ENCODE measurements at places on chromosomes 16 and 17.
A peak's percentile ranks its signal among the peaks of the same experiment; 100 is the strongest.

DNA sequence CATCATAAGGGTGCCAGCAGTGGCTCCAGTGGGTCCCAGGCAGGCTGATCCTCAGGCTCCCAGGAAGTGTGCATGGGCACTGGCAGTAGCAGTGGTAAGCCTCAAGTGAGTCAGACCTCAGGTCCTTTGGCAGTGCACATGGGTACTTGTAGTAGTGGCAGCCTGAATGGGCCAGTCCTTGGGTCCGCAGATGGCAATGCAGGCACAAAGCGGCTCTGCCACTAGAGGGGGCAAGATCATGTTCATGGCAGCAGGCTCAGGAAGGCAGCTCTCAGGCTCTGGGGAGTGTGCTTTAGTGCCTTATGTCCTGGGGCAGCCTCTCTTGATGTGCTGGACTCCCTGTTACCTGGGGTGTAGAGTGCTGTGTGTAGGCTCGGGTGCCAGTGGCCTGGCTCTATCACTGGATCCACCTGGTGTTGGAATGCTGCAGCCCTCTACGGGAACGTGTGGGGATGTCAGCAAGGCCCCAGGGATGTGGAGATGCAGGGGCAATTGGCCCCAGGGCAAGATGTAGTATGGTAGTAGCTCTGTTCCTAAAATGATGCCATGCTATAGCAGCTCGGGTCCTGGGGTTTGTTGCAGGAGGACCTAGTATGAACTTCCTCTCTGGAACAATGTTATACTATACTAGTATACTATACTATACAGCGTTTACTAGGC, 11.0 kb downstream of the ACSM3 start:
- peak; percentile 57 for DNase-seq

DNA sequence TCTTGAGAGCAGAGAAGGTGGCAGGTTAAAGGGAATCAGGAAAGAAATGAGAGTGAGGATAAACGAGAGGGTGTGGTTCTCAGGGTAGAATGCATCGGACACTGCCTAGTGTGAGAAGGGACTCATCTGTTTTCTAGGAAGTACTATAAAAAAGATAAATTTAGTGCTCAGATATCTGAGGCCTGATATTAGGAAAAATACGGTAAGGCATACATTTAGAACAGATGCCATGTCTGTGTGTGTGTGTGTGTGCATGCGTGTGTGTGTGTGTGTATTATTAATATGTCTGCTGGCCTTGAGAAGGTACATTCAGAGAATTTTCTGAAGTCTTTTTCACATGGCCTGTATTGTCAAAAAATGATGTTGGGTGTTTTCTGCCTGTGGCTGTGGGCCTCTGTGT, 414.8 kb downstream of the MAF start:
- DNase-seq: no peak

GRCh38 chr16:85246473-85246872, 134.2 kb upstream of the CIBAR2 start:
- no peak for DNase-seq

GRCh38 chr17:1473841-1474240, 17.8 kb upstream of the CRK start:
- DNase-seq: peak; percentile 38

DNA sequence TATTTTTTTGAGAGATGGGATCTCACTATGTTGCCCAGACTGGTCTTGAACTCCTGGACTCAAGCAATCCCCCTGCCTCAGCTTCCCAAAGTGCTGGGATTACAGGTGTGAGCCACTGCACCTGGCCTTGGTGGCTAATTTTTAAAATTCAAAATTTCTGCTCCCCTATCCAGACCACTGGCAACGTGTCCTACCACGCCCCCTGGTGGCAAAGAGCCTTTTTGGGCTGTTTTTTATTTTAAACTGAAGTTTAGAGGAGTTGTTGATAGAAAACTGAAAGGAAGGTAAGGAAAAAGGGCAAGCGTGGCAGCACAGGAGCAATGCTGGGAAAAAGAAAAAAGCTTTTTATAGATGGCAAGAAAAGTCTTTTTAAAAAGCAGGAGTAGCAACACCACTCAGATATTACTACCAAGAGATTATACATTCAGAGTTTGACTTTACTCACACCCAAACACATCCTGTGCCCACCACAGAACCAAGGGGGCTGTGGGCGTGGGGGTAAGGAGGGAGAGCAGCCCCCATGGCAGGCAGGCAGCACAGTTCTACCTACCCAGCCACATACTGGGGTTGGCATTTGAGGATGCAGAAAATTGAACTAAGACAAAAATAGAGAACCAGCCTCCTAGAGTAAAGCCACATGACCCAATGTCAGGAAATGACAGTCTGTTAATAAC, 4.2 kb upstream of the MXRA7 start:
- peak; percentile 77 for DNase-seq

DNA sequence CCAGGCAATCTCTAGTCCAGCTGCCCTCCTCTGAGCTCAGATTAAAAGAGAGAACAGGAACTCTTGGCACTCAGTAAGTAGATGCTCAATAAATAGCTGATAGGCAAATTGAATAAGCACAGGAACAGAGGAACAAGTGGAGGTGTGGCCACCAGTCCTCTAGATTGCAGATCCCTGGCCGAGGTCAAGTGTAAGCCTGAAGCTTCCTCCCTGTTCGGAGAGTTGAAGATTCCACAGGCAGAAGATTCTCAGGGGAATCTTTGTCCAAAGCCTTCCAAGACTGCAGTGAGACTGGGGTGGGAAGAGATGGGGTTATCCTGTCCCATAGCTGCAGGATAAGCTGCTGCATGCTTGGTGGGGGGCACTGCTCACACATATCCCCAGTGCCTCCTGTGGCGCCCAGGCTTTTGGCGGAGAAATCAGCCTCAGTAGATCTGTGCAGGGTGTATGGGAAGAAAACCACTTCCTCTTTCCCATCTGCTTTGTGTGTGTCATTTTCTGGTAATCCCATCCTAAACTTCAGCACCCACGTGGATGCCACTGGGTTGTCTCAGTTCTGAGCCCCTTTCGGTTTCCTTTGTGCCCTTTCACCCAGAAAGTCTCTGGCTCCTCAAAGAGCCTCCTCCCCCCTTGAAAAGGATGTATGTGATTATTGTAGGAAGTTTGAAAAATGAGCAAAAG, 12.1 kb downstream of the CD300A start:
- no peak for DNase-seq

DNA sequence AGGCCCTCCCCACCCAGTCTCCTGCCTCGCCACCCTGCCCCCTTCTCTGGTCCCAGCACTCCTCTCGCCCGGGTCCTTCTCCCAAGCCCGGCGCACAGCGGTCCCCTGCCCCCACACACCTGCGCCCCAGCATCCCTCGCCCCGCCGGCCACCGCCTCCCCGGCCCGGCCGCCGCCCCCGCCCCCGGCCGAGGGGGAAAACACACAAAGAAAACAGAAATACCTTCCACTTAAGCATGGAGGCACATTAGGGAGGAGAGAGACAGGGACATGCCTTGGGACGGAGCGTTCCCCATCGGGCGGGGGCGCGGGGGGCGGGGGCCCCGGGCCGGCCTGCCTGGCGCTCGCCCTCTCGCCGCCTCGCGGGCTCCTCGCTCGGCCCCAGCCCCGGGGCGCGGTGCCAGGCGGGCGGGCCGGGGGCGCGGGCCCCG, 326 bp downstream of the SRCIN1 start:
- DNase-seq: no peak

All from activated naive CD4-positive, alpha-beta T cell treated with anti-CD3 and anti-CD28 coated beads, Interleukin-2, amount 50 U/mL, for 16 hours (primary cell).